ENCODE measurements at places on chromosomes 13 and 19.

GRCh38 chr13:77521194-77521593, 14.3 kb upstream of the SCEL start:
- no peak for DNase-seq

GRCh38 chr19:33294058-33294798, 8.1 kb downstream of the CEBPA start:
- no peak for DNase-seq

- DNase-seq = no peak
Measured at GRCh38 chr13:33865945-33866344, 48.0 kb downstream of the RFC3 start.

- no peak for DNase-seq
Measured at GRCh38 chr19:16892868-16893685, 4.3 kb downstream of the F2RL3 start.

DNA sequence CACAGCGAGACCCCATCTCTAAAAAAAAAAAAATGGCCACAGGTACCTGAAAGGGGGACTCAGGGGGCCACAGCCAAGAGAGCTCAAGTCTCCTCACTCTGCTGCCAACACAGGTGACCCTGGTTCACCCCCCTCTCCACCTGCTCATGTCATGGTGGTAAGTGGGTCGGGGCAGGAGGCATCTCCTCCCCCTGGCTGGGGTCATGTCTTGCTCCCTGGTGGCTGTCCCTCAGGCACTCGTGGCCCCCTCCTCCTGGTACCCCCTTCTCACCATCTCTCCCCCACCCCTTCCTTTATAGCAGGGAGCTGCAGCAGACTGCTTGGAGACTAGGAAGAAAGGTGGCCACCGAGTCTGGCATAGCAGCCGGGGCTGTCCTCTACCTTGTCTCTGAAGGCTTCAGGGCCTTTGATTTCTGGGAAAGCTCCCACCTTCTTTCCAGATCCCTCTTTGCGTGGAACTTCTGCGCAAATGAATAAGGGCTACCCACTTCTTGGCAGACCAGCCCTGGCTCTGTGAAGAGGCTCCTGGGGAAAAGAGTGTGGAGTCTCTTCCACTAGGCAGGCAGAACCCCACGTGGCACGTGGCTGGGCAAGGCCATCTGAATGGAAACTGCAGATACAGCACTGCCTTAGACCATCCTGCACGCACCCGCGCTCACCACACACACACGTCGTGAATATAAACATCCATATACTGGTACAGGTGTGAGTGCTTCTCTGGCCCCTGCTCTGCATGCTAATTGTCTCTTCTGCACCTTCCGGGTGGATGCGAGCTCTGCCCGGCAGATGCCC, 20.1 kb upstream of the MIER2 start:
- DNase-seq = no peak

- no peak for DNase-seq
Measured at GRCh38 chr19:40322951-40323615, 25.1 kb downstream of the C19orf47 start.

DNA sequence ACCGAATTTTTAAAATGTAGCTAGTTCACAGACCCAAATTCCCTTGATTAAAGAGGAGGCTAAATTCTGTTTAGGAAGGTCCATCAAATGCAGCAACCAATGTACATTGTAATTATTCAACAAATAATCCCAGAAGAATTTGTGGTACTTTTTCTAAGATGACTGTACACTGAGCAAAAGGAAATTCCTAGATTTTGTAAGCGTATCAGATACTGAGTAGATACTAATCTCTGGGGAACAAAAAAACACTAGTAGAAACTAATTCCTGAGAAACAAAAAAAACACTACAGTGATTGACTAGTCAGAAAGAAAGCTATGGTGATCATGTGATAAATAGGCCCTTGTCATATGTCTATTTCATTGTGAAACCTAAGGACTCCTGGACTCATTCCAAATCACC, 246.1 kb downstream of the PCDH17 start:
- no peak for DNase-seq

GRCh38 chr19:31330237-31330636, 19.0 kb downstream of the TSHZ3 start:
- no peak for DNase-seq

GRCh38 chr13:97231118-97231828, 9.1 kb downstream of the MBNL2 start:
- no peak for DNase-seq

GRCh38 chr13:68676513-68677115, 1431.0 kb upstream of the ATXN8OS start:
- DNase-seq = no peak

DNA sequence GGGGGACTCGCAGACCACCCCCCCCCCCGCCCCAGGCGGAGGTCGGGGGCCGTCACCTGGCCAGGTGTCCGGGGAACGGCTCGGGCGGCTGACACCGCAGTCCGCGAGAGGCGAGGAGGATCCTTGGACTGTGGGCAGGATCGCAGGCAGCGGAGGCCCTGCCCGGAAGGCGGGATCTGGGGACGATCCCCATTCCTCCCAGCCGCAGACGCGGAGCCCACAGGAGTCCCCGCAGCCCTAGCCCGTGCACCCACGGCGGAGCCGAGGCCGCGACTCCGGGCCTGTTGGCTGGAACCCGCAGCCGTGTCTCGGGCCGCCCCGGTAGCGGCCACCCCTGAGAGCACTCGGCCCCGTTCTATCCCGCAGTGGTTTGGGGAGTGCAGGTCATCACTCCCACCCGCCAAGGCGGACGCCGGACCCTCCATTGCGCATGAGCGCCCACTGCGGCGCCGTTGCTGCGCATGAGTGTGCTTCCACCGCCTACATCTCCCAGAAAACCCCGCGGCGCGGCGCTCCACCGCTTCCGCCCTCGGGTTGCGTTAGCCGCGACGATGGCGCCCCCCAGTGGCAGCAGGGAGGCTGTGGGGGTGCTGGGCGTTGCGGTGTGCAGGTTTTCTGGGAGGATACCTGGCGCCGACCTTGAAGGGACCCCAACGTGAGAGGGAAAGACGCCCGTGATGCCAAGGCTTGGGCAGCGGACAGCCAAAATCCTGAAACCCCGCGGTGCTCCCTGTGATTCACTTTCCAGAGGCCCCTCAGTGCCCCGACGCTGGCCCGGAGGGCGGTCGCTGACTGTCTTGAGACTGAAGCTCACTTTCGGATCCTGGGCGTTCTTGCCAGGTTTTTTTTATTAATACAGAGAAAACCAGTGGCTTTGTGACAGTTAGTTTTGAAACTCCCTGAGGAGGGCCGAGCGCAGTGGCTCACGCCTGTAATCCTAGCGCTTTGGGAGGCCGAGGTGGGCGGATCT, 4.4 kb upstream of the ZNF329 start:
- DNase-seq = peak; percentile 97

DNA sequence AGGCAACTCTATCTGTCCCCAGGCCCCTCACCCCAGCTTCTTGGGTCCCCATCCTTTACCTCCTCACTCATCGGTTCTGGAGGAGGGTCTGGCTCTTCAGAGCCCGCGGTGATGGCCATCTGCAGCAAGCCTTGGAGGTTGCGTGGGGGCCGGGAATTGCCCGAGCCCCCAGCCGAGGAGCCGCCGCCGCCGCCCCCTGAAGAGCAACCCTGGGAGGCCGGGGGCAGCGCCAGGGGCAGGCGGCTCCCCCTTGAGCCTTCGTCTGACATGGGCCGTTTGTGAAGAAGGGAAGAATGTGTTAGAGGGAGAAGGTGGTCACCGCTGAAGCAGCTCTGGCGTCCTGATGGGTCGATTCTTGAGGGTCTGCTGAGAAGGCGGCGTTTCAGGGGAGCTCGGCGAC, 570 bp downstream of the HSPBP1 start:
- DNase-seq = no peak

Data from stimulated activated CD4-positive, alpha-beta T cell treated with anti-CD3 and anti-CD28 coated beads, Interleukin-1b, Interleukin-23, amount 100 ng/mL, for 1 hour (primary cell).